ENCODE measurements at places on chromosomes 6 and 20.

DNA sequence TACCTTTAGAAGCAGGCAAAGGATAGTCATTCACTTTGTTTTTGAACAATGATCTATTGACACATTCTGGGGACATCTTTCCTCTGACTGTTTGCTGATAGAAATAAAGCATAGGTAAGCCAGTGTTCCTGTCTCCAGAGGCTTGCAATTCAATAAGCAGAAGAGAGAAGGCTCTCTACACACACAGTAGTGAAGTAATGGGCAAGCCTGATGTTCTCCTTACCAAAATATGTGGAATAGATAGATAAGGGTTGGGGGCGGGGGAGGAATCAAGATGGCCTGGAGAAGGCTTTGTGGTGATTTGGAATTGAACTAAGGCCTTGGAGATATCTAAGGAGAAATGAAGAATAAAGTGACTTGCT is 27.3 kb downstream of the PAQR8 start:
- no peak for DNase-seq

DNA sequence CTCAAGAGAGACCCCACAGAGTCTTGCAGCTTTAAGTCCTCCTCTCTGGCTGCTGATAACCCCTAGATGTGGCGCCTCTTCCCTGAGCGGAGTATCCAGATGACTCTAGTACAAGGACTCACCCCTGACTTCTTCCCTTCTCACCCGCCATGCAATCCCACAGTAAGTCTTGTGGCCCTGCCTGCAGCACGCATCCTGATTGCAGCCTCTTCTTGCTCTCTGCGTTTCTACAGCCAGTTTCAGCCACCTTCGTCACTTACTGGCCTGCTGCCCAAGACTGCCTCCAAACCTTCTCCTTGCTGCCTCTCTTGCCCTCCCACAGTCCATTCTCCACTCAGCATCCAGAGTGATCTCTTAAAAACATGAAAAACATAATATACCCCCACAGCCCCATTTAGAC is 2.4 kb upstream of the RPP40 start:
- DNase-seq = no peak

GRCh38 chr6:92777146-92777740 is 642.1 kb downstream of the EPHA7 start:
- DNase-seq = peak; percentile 32

- DNase-seq = no peak
Observed at GRCh38 chr20:20812136-20812535, 99.7 kb upstream of the RALGAPA2 start.

DNA sequence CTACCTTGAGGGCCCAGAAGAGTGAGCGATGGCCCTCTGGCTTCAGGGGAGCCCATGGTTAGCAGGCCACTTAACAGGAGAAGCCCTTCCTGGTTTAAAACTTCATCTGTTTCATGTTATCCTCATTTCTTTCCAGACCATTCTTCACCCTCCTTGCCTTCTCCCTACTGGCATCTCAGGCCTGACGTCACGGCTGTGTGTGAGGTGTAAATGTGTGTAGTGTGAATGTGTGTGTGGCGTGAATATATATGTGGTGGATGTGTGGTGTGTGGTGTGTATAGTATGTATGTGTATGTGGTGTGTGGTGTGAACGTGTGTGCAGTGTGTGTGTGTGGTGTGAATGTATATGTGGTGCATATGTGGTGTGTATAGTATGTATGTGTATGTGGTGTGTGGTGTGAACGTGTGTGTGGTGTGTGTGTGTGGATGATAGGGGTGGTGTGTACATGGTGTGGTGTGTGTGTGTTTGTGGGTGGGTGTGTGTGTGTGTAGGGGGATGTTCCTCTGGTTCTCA is 88.5 kb downstream of the SOD2 start:
- DNase-seq = no peak

DNA sequence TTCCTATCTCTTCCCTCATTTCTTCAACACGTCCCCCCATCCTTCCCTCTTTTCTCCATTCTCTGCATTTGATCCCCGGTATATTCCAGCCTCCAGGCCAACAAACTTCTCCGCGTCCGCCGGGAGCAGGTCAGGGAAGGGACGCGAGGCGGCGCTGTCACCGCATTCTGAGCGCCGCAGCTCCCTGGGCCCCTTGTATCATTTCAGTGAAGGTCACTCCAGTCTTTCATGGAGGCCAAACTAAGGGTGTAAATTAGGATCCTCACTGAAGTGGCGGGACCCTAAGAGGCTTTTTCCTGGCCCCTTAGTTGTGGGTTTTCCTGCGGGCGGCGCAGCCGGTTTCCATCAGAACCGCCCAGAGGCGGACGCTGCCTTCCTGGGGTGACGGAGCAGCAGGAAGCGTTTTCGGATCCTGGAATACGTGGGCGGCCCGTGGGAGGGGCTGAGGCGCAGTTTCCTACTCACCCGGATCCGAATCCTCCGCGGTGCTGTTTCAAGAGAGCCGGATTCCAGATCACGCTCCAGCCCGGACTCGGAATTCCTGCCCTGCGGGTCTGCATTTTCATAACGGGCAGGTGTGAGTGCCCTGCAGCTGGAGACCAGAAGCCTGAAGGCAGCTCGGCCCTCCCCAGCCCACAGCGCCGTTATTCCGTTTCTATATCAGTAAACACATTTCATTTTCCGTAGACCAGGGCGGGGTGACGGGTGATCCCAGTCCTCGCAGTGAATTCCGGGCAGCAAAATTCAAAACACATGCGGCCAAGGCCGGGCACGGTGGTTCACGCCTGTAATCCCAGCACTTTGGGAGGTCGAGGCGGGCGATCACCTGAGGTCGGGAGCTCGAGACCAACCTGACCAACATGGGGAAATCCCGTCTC is 3.6 kb upstream of the MICA start:
- DNase-seq = peak; percentile 74

DNA sequence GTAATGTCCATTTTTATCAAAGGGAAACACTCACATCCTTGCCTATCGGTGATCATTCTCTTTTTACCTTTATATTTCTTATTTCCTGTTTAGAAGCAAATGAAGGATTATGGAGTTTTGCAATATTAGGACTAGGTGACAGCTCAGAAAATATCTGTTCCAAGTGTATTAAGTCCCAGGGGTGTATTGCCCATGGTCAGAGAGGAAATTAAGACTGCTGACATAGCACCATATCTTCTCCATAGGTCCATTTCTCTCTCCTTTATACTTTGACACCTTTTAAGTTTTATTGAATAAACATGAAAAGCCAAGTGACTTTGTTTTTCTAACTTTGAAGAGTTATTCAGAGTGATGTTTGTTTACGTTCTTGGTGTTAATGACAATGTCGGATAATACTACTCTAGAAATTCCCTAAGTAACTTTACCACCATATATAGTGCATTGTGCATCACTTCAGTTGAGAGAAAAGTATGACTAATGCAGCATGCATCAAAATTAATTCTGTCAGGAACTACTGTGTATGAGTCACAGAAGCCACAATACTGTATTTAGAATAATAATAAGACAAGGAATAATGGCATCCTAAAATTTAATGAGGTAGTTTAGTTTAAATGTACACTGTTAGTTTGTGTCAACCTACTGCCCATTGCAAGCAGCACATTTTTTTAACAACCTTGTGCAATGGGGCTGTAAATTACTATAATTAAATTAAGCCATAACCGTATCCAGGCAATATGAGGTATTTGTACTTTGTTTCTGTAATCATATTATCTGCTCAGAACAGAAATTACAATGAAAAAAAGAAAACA is 474.4 kb upstream of the RNF217 start:
- DNase-seq = peak; percentile 51

DNA sequence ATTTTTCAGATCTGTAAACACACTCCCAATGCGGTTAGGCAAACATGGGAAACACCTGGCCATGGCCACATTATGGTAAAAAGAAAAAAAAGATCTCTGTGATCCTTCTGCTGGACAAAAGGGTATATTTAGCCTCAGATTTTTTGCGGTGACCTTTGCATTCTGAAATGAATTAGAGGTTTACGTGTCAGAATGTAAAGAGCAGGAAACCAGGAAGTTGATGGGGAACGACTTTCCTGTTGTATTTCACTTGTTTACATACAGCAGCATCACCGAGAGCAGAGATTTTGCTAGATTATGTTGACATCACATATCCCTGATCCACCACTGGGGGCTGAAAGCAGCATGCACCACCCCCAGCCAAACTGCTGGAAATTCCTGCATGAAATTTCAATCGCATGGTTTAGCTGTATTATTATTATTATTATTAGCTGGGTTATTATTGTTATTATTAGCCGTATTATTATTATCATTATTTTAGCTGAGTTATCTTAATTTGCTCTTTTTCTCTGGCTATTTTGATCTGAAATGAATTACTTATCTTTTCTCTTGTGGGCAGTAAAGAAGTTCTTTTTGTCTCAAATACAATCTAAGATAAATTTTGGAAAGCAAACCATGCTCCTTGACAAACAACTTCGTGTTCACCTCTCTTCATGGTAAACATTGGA is 189.4 kb downstream of the ZFP64 start:
- DNase-seq = peak; percentile 83

DNA sequence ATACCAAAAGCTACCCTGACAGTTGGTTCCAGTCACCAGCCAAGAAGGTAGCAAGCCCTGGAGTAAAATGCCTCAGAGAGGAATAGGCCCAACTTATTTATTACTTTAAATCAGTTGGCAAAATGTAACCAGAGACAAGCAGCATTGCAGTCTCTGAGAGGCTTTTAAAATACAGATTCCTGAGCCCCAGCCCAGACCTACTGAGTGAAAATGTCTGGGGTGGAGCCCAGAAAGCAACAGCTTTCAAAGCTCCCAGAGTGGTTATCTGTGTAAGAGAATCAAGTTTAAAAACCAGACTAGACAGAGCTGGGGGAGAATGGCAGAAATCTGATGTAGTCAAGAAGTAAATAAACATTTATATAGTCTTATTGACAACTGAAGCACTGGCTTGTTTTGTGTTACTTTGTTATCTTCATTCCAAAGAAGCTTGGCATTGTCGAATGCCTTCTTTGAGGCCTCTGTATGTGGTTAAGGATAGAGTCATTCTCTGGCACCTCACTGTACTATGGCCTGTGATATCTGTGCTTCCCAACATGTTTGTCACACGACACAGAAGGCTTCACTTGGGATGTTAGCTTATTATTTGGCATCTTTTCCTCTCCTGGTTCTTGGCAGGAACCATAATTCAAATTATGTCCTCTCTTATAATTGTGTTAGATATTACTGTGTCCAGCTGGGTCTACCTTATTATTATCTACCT is 313.5 kb downstream of the SLC35F1 start:
- no peak for DNase-seq

- DNase-seq = no peak
Observed at GRCh38 chr6:33952016-33952415, 148.2 kb upstream of the MLN start.

DNA sequence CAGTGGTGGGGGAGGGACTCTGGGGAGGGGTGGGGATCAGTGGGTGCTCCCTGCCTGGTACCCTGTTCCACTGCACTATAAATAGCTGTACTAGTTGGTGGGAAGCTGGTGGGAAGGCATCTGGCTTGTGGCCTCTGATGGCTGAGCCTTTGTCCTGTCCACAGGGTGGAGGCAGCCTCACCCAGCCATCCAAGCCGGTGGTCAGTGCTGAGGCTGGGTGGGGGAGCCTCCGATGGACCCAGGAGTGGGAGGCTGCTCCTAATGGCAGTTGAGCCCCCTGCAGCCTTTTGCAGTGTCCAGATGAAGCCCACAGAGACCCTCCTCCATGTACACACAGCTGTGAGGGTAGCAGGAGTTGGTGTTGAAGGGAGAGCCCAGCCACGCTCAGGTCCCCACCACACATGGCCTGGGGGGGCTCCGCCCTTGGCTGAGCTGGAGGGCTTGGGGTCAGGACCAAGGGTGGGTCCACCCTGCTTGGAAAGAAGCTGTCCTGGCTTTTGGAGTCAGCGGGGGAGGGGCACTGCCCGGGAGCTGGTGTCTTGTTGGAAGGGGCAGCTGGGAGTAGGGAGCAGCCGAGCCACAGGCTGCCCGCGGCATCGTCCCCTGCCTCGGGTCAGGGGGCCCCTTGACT is 2.5 kb downstream of the PPDPF start:
- DNase-seq = no peak

GRCh38 chr20:48722737-48723191 is 105.0 kb downstream of the PREX1 start:
- DNase-seq = peak; percentile 29

DNA sequence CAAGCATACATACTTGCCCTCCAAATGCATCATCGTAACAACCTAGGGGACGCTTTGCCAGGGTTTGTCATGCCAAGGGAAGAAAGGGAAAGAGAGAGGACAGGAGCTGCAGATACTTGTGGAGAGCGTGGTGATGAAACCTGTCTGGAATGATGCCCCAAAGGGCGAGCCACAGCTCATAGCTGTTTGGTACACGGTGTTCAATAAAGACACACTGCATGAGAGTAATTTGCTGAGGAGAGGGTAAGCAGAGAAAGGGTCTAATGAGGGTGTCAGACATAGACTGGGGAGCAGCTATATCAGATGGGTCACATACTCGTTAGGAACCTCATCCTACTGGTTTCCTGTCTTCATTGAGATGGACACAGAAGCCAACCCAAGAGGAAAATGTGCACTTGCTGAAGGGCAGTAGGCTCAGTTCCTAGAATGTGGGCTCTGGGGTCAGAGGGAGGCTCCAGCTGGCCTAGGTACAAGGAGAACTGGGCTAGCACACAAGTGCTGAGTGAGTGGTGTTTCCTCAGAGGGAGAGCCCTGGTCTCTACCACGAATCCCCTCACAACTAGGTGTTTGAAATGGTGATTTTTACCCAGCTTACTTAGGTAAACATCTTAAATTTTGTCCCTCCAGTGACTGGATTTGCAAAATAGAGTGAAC is 5.2 kb upstream of the FOXO3 start:
- DNase-seq = no peak

- DNase-seq = no peak
Observed at GRCh38 chr6:156916130-156916801, 139.1 kb downstream of the ARID1B start.

- no peak for DNase-seq
Observed at GRCh38 chr20:25422032-25422431, 14.6 kb downstream of the GINS1 start.
